ENCODE measurements at places on chromosomes 12 and 14.

- DNase-seq = no peak
Observed at GRCh38 chr12:42587601-42588523, 1.7 kb downstream of the PRICKLE1 start.

GRCh38 chr14:22973217-22974032 is 8.9 kb downstream of the AJUBA start:
- DNase-seq = no peak

GRCh38 chr12:116441292-116441691 is 117.9 kb upstream of the MAP1LC3B2 start:
- DNase-seq = no peak

DNA sequence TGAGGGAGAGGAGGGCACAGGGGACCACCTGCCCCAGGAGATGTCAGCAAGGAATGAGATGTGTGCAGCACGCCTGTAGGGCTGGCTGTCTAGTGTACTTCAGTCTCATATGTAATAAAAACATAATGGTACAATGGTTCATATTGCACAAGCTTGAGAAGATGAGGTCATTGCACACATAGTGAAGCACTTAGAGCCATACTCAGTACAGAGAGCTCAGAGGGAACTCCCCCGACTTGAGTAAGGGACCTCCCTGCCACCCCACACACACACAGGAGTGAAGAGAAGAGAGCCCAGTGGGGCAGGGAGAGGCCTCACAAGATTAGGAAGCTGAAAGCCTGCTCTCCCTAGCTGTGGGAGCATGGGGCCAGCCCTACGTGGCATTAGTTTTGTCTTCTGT is 61.5 kb downstream of the SLC6A12 start:
- no peak for DNase-seq

DNA sequence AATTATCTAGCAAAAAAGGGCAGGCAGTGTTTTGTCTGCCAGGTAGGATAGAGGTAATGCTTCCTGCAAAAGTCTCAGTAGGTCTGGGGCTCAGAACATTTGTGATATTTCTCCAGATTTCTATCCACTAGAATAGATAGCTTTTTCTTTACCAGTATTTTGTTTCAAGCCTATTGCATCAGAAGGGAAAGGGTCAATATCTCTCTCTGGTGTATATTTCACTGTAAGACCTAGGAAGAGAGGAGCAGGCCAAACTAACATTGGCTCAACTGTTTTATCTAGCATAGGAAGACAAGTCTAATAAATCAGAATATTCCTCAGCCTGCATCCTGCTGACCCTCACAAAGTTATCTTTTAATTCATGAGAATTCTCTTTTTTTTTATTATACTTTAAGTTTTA is 106.7 kb upstream of the DAAM1 start:
- DNase-seq = no peak

GRCh38 chr14:105980224-105980623 is 453.8 kb downstream of the TMEM121 start:
- no peak for DNase-seq

- no peak for DNase-seq
Observed at GRCh38 chr12:46942579-46942978, 116.8 kb upstream of the SLC38A4 start.

DNA sequence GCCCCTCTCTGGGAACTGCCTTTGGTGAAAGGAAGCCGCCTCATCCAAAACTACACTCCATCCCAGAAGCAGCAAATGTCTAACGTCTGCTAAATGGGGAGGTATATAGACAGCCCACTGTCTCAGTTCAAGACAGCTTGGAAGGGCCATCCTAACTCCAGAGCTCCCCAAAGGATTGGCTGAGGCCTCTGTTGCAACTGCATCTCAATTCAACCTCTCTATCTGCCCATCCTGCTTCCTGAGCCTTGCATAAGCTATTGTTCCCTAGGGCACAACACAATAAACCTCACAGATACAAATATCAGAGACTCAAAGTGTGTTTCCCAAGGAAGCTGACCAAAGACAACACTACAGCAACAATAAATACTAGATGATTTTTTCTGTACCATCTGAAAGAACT is 495.2 kb upstream of the SOX5 start:
- DNase-seq = no peak

DNA sequence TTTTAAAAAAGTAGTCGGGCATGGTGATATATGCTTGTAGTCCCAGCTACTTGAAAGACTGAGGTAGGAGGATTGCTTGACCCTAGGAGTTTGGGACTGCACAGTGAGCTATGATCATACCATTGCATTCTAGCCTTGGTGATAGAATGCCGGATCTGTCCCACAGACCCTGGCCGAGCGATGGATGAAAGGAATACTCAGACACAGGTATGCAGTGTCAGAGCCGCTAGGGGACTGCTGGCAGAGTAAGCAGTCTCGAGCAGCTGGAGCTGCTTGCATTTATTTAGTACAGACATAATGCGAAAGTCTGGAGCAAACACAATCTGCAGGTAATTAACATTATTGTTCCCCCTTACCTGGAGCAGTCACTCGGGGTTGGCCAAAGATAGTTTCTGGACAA is 18.6 kb downstream of the AICDA start:
- DNase-seq = no peak

- DNase-seq = no peak
Observed at GRCh38 chr12:68402422-68402821, 70.3 kb upstream of the MDM1 start.

- no peak for DNase-seq
Observed at GRCh38 chr14:54781961-54782750, 120.5 kb downstream of the GCH1 start.

- no peak for DNase-seq
Observed at GRCh38 chr14:21016413-21017190, 8.3 kb downstream of the NDRG2 start.

DNA sequence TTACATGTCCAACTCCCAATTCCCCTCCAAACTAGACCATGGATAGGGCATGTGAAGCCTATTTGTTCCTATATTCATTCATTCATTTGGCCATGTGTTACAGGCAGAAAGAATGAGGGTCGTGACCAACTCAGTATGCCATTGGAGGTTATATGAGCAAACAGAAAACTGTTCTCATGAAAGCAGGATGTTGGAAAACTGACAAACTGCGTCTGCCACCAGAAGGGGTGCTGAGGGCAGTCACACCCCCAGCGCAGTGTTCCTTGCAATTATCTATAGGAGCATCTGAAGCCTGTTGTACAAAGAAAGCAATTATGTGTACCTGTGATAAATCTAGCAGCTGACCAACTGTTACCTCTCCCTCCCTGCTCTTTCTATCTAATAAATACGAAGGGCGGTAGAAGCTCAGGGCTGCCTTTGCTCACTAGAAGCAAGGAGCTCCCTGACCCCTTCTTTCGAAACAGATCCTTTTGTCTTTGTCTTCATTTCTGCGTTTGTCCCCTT is 21.1 kb downstream of the ENTPD5 start:
- DNase-seq = no peak

DNA sequence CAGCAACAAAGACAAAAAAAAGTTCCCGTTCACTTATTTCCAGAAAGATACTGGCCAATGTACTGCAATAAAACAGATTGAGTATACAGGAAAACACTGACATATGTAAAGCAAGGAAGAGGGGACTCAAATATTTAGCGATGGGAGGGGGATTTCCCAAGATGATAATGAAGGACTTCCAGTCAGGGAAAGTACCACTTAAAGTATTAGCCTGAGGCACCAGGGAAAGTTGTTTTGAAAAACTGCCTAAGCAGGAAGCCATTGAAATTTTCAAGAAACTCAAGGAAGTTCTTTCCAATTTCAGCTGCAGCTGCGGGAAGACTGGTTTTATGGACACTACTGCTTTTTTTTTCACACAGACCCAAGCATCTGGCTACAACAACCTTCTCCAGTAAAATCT is 1007.4 kb upstream of the NOVA1 start:
- DNase-seq = no peak

- DNase-seq = no peak
Observed at GRCh38 chr12:15443611-15444010, 121.3 kb downstream of the PTPRO start.

- no peak for DNase-seq
Observed at GRCh38 chr12:116856729-116857128, 24.5 kb downstream of the HRK start.

DNA sequence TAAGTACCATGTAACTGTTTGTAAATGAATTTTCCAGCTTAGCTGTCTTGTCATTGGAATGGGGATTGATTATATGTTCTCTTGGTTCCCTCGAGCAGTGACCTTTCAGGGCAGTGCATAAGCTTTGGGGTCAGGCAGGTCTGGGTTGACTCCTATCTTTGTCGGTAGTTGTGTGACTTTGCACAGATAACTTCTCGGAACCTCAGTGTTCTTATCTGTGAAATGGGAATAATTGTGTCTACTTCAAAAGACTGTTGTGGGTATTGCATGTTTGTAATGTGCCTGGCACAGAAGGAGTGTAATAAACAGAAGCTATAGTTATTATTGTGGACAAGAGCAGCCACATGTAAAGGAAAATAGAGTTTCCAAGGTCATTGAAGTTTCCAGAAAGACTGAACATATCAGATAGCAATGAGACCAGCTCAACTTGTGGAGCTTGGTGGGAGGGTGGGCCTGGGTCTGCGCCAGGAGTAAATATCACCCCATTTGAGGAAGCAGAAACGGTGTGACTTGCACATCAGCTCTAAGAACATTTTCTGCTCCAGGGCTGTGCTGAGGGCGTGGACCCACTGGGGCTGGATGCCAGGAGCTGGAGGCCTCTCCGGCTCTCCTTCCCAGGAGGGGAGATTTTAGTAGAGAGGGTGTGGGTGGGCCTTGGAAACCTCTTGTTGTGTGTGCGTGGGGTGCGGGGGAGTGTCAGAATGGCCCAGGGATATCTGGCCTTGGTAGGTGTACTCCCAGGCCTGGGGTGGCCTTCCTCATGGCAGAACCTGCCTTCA is 19.7 kb downstream of the FOS start:
- DNase-seq = no peak

DNA sequence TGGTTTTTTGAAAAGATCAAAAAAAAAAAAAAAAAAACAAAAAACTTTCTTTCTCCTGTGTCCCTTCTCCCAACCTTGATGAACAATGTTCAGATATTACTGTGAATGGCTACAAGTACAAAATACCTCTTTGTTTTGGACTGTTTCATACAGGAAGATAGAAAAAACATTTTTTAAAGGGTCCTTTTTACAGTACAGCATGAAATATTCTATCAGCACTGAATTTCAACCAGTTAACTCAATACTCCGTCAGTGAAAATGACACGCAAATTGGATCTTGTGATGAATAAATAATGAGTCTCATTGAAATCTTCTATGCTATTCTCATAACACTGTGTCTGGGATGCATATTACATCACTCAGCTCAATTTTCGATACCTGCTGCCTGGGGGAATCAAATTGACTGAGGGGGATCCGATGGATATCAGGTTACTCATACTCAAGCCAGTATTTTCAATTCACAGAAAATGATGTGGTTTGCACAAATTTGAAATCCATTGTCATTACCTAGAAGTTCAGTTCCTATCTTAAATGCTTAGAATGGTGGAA is 179.6 kb downstream of the TMTC2 start:
- no peak for DNase-seq

GRCh38 chr12:104049903-104050356 is at the start of gene GLT8D2:
GLT8D2 (minus strand) TSS chr12:104050187; CDS start chr12:104019648, 30,539 bp downstream.
- no peak for DNase-seq

- no peak for DNase-seq
Observed at GRCh38 chr12:126507231-126507630, 1442.0 kb downstream of the AACS start.

GRCh38 chr14:71372411-71372838 is 465.2 kb downstream of the PCNX1 start:
- DNase-seq = no peak

GRCh38 chr14:106789318-106789717 is 1262.9 kb downstream of the TMEM121 start:
- no peak for DNase-seq

- no peak for DNase-seq
Observed at GRCh38 chr12:49253033-49253623, 11.8 kb upstream of the TUBA1C start.

DNA sequence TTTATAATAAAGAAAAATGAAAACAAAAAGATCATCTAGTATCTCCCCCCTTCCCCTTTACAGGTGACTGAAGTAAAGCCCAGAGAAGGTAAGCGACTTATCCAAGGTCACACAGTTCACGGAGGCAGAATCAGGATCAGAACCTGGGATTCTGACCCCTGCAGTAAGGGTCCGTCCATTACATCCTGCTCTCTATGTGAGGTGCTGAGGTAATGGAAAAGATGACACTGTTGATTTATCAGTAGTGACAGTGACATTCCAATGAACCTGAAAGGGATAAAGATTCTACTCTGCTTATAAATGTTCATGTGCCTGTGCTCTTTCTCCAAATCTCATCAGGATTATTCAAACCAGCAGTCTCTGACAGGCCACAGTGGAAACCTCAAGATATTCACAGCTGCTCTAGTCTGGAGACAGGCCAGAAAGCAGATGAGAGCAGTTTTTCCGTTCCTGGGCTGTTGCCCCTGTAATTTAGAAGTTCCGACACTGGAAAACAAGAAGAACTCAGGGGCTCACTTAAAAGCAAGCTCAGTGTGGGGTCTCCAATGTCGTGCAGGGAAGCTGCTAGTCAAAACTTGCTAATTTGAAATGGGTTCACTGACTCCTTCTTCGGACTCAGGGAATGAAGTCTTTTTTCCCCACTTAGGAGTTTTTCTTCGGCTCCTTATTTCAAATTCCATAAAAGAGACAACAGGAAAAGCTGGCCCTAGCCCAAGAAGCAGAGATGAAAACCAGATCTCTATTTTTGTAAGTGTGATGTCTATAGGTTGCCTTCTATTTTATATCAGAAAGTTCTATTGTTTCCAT is 131.8 kb upstream of the EEA1 start:
- DNase-seq = no peak

Data from glomerular endothelial cell (primary cell).